ENCODE measurements at places on chromosomes 12 and 14. TPM values are rescaled to one million over a fixed set of nuclear protein-coding genes. Genes with fewer than 3 reads are reported as not detected.

DNA sequence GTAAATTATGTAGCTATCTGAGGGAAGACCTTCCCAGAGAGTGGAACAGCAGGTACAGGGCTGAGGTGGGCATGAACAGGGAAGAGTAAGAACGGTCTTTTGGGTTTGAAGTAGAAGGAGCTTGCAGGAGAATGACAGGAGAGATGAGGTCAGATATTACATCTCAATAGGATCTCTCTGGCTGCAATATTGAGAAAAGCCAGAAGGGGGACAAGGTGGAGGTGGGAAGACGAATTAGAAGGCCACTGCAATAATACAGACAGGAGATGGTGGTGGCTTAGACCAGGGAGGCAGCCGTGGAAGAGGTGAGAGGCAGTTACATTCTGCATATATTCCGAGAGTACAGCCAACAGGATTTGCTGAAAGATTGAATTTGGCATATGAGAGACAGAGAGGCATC, 310.2 kb downstream of the APAF1 start:
- DNase-seq = no peak

Gene CLEC12A
- total RNA-seq = not detected

Gene TESPA1
- total RNA-seq = not detected

Gene SERPINA5
- total RNA-seq = 1.4 TPM

- DNase-seq = no peak
These were observed 464.6 kb downstream of the PCNX1 start for GRCh38 chr14:71371711-71372396.

Measured in neural crest cell (in vitro differentiated cells).